NCI-H187 (cell line): ENCODE measurements at places on chromosomes 5 and 9.

DNA sequence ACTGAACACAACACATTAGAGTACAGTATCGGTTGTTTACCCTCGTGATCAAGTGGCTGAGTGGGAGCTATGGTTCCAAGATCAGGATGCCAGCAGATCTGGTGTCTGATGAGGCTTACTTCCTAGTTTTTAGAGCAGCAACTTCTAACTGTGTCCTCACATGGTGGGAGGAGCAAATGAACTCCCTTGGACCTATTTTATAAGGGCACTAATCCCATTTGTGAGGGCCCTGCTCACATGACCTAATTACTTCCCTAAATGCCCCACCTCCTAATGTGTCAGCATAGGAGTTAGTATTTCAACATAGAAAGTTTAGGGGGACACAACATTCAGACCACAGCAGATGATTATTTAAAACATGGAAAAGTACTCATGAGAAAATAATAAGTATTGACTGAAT is 111.8 kb downstream of the GCNT1 start:
- no peak for DNase-seq

DNA sequence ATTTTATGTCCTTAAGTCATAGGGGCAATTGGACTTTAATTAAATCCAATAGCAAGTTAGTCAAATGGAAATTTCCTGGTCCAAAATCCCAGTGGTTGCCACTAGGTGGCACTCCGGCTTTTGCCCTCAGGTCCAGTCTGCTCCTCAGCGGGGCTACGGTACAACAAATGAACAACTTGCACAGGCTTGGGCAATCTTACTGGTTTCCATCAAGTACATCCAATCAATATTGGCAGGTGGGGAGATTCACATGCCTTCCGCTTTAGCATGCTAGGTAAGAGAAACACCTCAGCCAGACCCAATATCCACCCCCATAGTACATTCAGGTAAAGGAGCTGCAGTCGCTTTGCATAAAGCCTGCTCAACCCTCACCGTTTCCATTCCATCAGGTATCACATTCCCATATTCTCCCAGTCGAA is 6.3 kb upstream of the MXD3 start:
- peak; percentile 37 for DNase-seq

DNA sequence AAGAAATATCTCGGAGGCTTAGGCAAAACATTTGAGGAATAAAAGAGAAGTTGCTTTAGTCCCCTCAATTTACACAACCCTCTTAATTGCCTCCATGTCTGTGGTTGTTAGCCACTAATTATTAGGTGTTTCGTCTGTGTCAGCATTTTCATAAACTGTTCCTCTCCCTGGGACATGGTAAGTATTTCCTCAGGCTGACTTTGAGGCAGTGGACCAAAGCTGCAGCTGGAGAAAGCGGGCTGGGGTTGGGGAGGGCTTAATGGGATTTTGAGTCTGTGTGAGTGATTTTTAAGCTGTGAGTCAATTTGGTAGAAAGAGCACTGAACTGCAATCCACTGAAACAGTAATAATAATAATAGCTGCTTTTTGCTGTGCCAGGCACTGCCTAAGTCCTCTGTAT is 13.0 kb upstream of the TTC1 start:
- DNase-seq, result no peak

- no peak for DNase-seq
Observed at GRCh38 chr9:137023583-137023991, 4.5 kb downstream of the ABCA2 start.

DNA sequence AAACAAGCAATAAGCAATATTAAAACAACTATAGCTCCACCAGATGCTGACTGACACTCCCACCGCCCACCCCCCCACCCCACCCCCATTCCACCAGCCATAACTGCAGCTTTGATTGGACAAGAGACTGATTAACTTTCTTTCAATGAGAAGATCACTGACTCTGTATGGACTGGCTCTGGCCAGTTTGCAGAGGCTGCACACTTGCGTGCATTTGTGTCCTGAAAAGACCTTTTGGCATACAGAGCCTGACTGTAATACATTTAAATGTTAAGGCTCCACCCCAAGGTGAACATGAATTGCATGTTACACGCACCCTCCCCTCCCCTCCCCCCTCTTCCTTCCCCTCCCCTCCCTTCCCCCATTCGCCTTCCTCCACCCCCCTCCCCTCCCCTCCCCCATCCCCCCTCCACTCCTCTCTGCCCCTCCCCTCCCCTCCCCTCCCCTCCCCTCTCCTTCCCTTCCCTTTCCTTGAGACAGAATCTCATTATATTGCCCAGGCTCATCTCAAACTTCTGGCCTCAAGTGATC is 31.1 kb downstream of the FGD3 start:
- no peak for DNase-seq

DNA sequence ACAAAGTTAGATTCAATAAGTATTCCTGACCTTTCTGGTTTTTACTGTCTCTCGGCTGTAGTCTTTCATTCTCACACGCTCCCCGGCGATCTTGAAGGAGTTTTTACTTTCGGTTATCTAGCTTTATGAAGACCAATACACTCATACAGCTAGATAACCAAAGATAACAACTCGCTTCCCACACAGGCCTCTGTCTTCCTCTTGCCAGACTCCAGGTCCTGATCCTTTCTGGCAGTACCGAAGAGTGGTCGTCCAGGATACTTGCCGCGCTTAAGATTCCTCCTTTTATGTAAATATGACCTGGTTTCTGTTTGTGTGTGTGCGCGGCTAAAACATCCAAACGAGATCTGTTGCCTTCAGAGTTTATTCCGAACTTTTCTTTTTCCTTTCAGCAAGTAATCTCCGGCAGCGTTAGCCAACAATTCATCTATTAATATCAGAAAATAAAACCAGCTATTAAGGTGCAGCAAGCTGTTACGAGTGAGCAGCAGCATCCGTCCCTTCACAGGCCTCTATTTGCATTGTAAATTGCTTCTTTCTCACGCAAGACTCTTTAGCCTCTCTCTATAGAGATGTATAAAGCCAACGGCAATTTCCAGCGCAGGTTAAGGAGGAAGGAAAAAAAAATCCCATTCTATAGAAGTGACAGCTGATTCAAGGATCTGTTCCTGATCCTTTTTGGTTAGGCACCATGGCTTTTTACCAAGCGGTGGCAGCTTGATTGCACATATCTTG is 216.1 kb downstream of the MEF2C start:
- DNase-seq, result no peak

GRCh38 chr9:29100762-29101161 is 1527.5 kb upstream of the C9orf72 start:
- no peak for DNase-seq

DNA sequence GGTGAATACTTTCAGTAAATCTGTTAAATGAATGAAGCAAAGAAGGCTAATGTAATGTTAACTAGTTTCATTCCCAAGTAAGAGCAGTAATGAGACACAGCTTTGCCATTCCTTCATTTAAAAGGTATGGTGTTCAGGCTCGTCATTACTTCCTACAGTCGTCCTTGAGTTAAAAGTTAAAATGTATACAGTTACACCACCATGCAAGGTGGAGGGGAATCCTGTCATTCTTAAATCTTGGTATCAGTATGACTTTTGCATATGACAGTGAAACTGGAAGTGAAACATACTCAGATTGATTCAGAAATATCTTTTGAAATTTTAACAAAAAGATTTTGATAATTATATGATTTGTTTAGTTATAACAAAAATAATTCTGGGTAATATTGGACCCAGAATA is 25.9 kb downstream of the MTRR start:
- no peak for DNase-seq

GRCh38 chr9:35490155-35490909 is 421 bp downstream of the RUSC2 start:
- DNase-seq, result no peak

DNA sequence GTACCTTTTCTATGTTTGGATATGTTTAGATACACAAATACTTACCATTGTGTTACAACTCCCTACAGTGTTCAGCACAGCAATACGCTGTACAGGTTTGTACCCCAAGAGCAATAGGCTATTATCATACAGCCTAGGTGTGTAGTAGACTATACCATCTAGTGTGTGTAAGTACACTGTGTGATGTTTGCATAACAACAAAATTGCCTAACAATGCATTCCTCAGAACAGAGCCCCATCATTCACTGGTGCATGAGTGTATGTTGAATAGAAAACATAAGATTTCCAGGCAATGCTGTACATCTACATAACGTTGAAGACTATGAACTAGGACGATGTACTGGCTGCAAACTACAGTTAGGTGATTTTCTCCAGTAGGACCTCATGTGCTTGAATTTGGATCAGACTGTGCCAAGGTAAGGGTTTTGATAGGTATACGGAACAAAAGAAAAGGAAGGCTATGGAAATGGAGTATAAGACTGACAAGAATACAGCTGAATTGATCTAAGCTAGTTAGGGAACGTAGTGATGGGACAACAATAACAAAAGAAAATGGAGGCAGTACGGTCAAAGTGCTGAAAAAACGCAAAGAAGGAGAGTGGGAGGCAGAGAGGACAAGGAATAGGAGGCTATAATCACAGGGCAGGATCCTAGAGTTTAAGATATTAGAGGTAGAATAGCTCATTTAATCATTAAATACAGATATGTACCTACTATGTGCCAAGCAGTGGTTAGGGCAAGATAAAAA is 46.9 kb downstream of the FNIP1 start:
- DNase-seq, result no peak

DNA sequence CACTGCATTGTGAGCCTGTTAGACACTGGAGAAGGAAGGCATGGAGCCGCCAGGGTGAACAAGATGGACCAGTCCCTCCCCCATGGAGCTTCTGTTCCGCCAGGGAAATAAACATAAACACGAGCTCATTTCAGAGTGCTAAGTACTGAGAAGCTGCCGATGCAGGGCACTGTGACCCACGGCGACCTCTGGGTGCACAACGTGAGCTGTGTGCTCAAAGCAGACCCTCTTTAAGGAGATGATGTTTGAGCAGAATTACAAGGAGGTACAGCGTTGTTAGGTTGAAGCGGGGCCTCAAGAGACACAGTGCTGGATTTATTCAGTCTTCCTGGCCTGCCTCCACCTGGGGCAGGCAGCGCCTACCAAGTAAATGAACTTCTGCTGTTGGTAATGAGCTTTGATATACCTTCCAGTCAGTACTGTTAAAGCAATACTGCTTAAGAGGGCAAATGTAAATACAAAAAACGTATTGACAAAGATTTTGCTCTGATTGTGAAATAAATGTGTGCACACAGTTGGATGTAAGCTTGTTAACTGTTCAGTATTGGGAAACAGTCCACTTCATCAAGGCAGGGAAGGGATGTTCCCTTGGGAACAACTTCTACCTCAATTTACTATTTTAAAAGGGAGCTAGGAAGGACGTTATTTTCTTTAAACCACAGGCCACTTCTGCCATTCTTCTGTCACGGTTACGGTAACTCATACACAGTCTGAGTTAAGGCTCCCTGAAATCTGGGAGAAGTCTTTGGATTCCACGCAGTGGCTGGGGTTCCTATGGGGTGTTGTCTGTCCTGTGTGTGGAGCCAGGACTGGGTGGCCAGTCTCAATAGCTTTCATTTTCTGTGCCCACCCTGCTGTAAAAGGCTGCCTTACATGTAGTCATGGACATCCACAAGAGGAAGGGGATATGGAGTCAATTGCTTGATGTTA is 48.9 kb upstream of the DMRT1 start:
- DNase-seq, result no peak

DNA sequence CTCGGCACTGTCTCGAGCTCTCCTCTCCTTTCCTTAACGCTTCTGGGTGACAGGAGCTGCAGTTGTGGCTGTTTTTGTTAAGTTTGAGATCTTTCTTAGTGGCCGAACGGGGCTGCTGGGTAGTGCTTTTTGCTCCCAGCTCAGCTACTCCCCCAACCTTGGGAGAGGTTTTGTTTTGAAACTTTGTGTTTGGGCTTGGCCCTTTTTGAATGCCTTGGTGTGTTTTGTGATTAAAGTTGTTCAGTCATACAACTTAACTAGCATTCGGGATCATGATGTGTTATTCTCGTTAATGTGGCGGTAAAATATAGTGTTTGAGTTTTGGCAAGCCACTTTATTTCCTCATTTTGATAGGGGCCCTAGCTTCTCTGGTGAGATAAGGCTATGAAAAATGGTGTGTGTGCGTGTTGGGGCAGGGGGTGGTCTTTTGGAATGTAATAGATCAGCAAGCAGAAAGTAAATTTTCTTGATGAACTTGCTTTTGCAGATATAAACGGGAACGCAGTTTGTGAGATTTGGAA is 1.1 kb downstream of the KDM3B start:
- DNase-seq, result no peak

- no peak for DNase-seq
Observed at GRCh38 chr9:136678034-136678433, 9.2 kb downstream of the AGPAT2 start.

DNA sequence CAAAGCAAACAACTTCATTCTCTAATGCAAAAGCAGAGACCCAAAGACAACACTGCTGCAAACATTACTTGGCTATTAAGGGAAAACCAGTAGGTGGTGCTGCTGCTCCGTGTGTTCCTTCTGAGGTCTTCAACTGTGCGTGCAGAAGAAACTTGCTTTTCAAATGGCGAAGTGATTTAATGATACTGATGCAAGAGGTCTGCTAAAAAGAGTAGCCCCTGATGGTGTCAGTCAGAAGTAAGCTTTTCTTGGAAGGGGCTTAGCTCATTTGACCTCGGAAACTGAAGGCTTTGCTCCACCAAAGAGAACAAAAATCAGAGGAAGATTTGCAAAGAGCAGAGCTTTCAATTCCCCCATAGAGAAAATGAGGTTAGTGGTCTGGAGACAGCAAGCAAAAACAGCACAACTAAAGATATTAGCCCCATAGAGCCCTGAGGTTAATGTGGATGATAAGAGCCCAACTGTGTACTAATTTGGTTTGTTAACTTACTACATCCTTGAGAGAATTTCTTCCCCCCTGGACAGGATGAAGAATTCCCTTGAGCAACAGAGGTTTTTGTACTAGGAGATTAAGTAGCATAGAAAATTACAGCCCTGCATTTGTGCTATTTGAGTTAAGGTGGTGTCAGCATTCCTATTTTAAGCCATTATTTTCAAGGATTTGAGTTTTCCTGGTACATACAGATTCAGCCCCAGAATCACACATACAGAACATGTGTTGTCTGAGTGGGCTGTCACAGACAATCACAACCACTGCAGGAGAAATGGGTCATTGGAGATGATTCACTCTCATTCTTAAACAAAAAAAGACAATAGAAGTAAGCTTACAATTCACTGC is 153.2 kb upstream of the C9orf72 start:
- peak; percentile 73 for DNase-seq

GRCh38 chr9:113380869-113381378 is 4.1 kb upstream of the HDHD3 start:
- no peak for DNase-seq

DNA sequence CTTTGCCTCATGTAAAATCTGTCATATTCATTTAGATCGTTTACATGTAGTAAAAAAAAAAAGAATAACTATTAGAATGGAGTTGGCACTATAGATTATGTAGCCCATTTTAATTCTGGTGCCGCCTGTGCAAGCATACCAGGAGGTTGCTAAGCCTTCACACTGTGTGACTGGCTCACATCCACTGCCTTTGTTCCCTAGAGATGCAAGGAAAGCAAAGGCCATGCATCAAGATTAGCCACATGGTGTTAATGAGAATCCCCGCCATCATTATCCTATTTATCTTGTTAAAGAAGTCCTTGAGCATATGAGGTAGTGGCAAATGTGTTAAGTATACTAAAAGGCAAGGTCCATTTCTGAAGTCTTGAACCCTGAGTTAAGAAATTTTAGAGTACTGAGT is 279.6 kb downstream of the RFX3 start:
- no peak for DNase-seq

GRCh38 chr5:3265131-3265885 is 330.3 kb upstream of the IRX1 start:
- DNase-seq, result no peak

- DNase-seq, result no peak
Observed at GRCh38 chr9:40884072-40884901, 244.2 kb downstream of the FOXD4L6 start.
